Activated CD8-positive, alpha-beta memory T cell treated with anti-CD3 and anti-CD28 coated beads for 24 hours (primary cell): ENCODE measurements at places on chromosomes 5 and 9.
A peak's percentile ranks its signal among the peaks of the same experiment; 100 is the strongest.

- no peak for DNase-seq
Measured at GRCh38 chr5:69032009-69032408, 61.8 kb upstream of the SLC30A5 start.

DNA sequence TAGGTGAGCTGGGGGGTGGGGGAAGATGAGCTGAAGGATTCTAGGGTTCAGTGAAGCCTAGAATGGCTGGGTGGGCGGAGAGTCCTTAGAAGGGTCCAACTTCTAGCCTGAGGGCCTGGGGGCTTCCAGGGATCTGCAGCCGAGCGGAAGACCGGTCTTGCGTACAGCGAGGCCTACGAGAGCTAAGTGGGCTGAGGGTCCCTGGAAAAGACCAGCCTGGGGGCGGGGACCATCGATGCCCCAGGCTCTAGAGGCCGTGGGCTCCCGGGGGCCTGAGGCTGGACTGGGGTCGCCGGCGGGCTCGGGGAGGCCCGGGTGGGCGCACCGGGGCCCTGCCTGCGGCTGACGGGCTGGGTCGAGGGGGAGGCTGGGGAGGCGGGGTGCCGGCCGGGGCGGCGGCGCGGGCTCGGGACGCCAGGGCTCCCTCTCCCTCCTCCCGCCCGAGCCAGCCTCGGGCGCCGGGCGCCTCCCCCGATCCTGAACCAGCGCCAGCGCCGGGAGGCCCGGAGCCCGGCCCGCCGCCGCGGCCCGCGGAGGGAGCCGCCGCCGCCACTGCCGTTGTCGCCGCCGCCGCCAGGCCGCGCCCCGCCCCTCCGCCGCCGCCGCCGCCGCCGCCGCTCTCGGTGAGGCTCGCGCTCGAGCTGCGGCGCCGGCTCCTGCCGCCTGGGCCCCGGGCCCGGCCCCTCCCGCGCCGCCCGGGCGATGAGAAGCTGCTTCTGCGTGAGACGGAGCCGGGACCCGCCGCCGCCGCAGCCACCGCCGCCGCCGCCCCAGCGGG, at the start of gene MVB12B:
MVB12B (plus strand) TSS at position 602 of the 778 bp plus-strand sequence; CDS start at position 703, 101 bp downstream.
- DNase-seq = peak; percentile 79

DNA sequence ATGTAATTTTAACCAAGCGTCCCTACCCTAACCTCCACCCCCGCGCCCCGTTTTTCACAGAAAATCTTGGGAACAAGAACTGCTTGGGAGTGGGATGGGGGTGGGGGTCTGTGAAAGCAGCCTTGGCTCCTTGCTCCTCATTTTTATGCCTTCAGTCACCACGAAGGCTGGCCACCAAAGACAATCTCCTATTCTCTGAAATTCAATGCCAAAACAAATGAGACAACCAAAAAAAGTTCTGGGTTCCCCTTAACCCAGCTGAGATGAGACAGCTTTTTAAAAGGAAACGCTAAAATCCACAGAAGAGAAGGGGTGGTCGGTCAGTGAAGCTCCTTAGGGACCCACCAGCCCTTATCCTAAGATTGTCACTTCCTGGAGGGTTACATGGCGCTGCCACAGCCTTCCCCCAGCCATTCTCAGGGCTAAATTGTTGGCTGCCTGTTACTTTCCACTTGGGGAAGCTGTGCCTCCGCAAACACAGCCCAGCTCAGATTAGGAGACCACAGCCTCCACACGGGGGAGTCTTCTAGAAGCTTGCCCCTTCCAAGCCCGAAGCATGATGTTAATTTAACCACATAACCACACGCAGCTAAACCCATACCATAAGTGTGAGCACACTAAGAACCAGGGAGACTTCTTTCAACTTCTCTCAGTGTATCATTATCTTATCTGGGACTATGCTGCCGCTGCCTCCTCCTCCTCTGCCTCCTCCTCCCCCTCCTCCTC, 136.3 kb downstream of the FOXD1 start:
- DNase-seq = no peak

DNA sequence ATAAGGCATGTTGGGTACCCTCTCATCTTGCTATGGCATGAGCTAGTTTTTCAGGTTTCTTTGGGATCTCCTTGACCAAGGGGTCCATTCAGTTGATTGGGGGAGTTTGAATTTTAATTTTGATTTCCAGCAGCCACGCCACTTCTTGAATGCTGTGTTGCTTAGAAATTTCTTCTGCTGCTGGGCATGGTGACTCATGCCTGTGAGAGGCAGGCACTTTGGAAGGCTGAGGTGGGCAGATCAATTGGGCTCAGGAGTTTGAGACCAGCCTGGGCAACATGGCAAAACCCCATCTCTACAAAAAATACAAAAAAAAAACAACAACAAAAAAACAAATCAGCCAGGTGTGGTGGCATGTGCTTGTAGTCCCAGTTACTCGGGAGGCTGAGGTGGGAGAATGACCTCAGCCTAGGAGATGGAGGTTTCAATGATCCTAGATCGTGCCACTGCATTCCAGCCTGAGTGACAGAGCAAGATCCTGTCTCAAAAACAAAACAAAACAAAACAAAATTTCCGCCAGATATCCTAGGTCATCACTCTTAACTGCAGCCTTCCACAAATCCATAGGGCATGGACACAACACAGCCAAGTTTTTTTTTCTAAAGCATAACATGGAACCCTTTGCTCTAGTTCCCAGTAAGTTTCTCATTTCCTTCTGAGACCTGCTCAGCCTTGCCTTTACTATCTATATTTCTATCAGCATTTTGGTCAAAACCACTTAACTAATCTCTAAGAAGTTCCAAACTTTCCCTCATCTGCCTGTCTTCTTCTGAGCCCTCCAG, 17.7 kb downstream of the TMC1 start:
- DNase-seq = no peak

DNA sequence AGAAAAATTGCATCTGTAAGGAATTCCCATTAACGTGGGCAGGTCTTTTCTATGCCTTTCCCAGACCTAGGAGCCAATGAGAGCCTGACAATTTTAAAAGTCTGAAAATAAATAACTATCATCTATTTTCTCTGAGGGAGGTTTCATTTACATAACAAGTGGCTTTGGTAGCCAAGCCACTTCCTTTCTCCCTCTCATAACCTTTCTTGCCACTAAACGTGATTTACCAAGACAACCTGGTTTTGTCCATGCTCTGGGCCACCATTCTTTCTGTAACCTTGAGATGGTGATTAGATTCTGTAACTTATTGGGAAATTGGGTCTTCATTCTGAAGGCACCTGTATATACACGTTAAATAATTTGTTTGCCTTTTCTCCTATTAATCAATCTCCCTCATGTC, 1046.9 kb downstream of the CDH12 start:
- DNase-seq = no peak

- DNase-seq = no peak
Measured at GRCh38 chr5:35745193-35745592, 111.5 kb upstream of the IL7R start.

GRCh38 chr5:96081276-96081858, 119.7 kb upstream of the ELL2 start:
- no peak for DNase-seq

GRCh38 chr5:162664846-162665245, 597.3 kb downstream of the GABRG2 start:
- no peak for DNase-seq

DNA sequence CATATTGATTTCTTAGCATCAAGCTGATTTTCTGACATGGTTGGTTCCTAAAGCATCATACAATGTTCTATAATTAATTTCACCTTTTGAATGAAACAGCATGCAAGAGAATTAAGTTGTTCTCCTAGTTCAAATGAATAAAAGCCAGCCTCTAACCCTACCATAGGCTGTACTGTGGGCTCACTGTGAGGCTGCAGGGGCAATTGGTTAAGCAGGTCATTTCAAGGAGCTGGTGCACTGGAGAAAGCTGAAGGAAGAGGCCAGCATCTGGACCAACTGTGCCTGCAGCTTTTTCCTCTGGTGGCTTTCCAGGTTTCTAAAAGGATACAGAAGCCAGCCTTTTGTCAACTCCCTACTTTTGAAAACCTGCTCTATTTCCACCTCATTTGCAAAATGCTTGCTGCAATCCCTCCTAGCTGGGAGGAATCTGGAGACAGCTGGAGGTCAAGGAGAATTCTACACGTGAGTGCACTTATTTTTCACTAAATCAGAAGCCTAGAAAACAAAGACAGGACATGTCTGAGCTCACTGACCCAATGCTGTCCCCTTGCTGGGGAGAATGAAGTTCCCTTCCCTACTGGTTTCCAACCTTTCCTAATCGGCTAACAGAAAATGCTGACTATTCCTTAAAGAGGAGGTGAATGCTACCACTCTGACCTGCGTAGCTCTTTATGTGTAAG, 158.9 kb downstream of the APBA1 start:
- no peak for DNase-seq

DNA sequence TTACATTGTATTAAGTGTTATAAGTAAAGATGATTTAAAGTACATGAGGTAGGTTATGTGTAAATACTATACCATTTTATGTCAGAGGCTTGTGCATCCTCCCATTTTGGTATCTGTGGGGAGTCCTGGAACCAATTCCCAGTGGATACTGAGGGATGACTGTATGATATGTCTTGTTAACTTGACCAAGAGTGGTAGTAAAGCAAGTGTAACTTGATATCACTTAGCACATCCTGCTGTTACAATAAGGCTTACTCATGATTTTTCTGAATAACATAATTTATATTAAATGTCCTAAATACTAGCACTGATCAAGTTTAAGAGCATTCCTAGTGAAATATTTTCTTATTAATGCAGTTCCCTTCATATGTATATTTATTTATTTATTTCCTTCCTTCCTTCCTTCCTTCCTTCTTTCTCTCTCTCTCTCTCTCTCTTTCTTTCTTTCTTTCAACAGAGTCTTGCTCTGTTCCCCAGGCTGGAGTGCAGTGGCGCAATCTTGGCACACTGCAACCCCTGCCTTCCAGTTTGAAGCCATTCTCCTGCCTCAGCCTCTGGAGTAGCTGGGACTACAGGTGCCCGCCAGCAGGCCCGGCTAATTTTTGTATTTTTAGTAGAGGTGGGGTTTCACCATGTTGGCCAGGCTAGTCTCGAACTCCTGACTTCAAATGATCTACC, 7.5 kb downstream of the NDFIP1 start:
- DNase-seq = no peak

DNA sequence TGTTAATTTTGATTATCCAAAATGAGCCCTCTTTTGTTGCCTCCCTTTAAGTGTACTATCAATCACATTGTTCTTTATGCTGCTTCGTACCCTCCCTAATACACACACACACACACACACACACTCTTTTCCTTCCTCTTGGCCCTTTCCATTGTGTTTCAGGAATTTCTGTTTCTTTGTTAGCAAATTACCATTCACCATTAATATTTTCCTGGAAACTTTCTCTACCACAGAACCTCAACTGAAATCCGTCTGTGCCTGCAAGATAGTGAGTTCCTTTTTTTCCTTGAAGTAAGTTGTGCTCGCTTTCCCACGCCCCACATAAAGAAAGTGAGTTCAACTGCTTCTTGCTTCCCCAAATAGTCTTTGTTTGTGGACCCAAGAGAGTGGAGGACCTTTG, 61.8 kb downstream of the SMIM15 start:
- DNase-seq = no peak

- DNase-seq = no peak
Measured at GRCh38 chr9:97570899-97571298, 62.3 kb downstream of the TSTD2 start.

- no peak for DNase-seq
Measured at GRCh38 chr5:83450183-83450966, 21.2 kb upstream of the VCAN start.

- no peak for DNase-seq
Measured at GRCh38 chr9:70136632-70137031, 93.0 kb downstream of the MAMDC2 start.

GRCh38 chr9:125472562-125472925, 210.9 kb downstream of the GAPVD1 start:
- no peak for DNase-seq

GRCh38 chr5:77768978-77769377, 7.2 kb downstream of the TBCA start:
- no peak for DNase-seq

DNA sequence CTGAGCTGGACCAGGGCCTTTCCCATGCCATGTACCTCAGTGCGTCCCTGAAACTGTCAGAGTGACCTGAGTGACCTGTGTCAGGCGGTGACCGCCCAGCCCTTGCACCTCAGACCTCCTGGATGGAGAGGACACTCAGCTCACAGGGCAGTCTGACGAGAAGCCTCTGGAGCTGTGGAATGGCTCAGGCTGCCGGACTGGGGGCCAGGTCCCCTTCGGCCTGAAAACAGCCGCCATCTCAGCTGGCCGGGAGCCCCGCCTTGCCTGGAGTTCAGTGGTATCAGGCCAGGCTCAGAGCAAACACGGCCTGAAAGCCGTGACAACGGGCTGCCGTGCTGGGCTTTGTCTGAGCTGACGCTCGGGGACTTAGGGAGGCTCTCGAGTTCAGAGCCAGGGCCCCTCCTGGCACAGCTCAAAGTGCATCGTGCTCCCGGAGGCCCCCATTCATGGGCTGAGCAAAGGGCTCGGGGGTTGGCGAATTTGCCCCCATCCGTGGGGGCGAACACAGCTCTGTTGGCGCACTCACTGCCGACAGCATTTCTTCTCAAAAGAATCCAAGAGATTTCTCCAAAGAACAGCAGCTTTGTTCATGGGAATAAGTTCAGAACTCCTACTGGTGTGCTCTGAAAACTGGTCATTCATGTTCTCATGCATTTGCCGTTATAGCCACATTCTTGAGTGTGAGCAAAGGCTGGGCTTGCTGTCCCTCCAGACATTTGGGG, 8.4 kb upstream of the SLC9A3 start:
- DNase-seq = no peak

- DNase-seq = no peak
Measured at GRCh38 chr9:109471475-109472393, 26.4 kb downstream of the PTPN3 start.

DNA sequence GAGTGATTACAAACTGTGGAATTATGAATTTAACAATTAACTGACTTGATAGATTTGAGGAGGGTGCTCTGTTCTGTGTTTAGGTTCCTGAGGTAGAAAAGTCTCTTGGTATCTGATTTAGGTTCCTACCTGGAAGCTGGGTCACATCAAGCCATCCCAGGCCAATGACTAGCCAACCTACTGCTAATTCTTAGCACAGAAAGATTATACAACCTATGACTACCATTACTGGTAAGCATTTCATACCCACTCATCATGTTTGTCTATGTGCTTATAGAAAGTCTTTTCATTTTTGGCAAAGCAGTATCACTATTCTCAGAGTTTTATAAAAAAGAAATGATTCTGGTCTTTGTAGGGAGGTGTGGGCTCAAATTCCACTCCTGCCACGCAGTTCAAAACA, 49.7 kb downstream of the GNAQ start:
- no peak for DNase-seq

- DNase-seq = no peak
Measured at GRCh38 chr5:67983251-67984110, 232.1 kb upstream of the PIK3R1 start.

- no peak for DNase-seq
Measured at GRCh38 chr5:127549551-127549950, 32.1 kb downstream of the PRRC1 start.

GRCh38 chr5:17403695-17404490, 94.1 kb upstream of the TAF11L2 start:
- no peak for DNase-seq

- no peak for DNase-seq
Measured at GRCh38 chr5:79971156-79971555, 19.9 kb downstream of the MTX3 start.
